Fibroblast of gingiva (primary cell): ENCODE measurements at places on chromosomes 7 and 10.

DNA sequence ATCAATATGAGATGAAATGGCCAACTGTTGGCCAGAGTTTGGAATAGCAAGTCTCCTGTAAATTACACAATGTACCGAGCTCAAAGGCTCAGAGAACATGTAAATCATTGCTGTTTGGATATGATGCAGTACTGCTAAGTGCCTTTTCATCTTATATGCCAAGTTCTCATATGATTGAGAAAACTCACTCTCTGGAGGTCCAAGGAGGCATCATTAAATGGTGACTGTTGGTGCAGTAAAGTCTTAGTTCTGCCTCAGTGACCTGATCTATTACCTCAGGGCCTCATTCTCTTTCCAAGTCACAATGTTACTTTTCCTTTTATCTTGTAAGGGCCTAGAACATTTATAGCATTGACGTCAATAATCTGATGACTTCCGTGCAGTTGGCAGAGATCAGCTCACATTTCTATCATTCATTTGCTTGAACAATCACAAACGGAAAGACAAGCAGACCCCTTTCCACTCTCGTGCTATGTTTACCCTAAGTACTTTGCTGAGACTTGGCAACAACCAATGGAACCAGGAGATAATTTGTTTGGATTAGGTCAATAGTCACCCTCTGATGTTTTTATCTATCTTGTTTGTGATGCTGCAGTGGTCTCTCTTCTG is 32.6 kb upstream of the PDK4 start:
- peak; percentile 91 for DNase-seq

GRCh38 chr7:135537905-135538304 is 19.8 kb upstream of the NUP205 start:
- DNase-seq: no peak

DNA sequence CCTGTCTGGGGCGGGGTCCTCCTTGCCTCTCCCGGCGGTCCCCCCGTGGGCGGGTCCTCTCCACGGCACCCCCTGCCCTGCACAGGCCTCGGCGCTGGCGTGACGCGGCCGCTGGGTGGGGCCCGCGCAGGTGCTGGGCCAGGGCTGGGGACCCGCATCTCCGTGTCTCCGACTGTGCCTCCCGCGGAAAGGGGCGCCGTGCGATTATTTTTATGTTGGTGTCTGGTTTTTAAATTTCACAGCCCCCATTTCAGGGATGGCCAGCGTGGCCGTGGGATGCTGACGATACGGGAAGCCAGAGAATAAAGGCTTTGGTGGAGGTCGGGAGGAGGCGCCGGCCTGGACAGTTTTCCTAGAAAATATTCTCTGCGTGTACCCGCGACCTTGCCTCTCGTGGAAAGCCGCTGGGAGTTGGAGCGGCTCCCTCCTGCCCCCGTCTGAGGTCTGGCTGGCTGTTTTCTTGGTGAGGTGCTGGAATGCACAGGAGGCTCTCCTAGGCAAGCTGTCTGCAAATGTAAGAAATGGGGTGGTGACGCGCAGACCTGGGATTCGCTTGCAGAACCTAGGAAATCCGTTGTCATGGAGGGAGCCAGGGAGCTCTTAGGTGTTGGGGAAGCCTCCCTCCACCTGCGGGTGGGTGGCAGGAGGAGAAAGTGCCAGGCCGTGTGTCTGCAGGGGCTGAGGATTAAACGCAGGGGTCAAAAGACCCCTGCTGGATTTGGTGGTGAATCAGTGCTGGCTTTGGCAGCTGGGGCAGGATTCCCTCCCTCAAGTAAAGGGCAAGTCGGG is 28.7 kb upstream of the JAKMIP3 start:
- no peak for DNase-seq

DNA sequence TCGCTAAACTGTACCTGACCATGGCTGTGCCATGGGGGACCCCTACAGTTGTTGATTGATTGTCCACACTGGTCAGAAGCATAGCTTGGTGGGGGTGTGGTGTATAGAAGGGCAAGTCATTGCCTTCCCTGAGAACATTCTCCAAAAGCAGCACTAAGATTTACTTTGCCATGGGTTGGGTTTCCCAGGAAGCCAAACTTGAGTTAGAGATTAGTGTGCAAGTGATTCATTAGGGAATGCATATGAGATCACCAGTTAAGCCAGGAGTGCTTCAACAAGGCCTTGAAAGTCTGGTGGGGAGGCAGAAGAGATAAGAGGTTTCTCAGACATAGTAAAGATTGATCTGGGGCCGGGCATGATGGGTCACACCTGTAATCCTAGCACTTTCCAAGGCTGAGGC is 21.4 kb upstream of the TPST1 start:
- peak; percentile 40 for DNase-seq

GRCh38 chr7:12389089-12389700 is 14.5 kb downstream of the VWDE start:
- DNase-seq: peak; percentile 50

DNA sequence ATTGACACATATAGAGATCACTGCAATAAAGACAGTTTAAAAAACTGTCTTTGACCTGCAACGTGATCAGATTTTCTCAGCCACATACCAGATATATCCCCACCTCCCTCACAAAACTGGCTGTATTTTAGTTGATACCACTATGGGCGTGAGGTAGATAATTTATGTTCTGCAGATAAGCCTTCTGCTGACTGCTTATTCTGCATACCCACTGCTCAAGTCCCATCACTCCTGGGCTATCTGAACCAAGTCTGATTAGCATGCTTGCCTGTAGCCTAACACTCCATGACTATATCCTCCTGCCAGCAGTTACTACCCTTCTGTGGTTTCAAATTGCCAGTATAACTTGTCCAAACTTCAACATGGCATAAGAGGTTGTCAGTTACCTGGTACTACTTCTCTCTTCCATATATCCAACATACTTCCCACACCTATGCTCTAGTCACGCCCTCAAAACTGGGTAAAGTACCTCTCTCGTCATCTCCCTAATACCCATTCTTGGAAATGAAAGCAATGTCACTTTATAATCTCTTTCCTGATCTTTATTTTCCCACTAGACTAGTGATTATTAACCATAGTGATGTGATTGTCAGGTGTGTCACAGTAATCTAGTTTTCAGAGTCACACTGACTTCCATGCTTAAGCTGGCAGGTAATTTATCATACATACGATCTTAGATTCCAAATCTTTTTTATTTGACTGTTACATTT is 70.7 kb downstream of the MALSU1 start:
- no peak for DNase-seq

DNA sequence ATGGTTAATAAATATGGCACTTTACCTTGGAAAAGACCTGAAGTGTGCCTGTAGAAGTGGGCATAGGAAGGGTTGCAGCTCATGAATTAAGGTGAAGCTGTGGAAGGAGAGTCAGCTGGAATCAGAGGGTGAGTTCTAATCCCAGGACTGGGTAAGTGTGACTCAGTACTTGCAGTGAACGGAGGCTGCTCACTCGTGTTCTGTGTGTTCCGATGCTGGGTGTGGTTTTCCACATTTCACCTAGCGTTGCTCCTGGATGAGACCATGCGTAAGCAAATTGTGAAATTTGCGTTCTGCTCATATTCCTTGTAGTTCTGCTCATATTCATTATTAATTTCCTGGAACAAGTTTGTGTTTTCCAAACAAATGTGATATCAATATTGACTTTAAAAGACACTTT is 22.4 kb upstream of the TMEM236 start:
- DNase-seq: peak; percentile 12

GRCh38 chr7:151993977-151994676 is 31.3 kb upstream of the GALNT11 start:
- DNase-seq: no peak

DNA sequence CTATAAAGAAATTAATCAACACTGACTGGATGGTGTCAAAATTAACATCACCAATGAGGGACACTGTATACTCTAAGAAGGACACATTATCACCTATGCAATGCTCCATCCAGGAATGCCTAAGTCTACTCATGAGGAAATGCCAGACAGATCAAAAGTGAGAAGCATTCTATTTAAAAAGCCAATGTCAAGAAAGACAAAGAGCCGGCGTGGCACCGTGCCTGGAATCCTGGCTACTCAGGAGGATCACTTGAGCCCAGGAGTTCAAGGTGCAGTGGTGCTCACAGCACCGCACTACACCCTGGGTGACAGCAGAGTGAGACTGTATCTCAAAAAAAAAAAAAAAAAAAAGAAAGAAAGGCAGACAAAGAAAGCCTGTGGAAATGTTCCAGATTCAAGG is 45.5 kb upstream of the ANAPC16 start:
- no peak for DNase-seq

DNA sequence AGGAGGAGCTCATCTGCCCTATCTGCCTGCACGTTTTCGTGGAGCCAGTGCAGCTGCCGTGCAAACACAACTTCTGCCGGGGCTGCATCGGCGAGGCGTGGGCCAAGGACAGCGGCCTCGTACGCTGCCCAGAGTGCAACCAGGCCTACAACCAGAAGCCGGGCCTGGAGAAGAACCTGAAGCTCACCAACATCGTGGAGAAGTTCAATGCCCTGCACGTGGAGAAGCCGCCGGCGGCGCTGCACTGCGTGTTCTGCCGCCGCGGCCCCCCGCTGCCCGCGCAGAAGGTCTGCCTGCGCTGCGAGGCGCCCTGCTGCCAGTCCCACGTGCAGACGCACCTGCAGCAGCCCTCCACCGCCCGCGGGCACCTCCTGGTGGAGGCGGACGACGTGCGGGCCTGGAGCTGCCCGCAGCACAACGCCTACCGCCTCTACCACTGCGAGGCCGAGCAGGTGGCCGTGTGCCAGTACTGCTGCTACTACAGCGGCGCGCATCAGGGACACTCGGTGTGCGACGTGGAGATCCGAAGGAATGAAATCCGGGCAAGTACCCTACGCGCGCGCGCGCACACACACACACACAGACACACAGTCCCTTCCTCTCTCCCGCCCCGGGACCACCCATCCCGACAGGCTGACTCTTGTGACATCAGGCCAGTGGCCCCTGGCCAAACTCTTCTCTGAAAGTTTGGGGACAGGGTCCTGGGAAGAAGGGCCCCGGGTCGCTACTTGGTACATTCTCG is 538 bp downstream of the TRIM8 start:
- DNase-seq: peak; percentile 78

GRCh38 chr10:12780634-12781601 is 220.6 kb downstream of the CCDC3 start:
- no peak for DNase-seq

GRCh38 chr10:56586461-56586891 is 225.4 kb upstream of the ZWINT start:
- no peak for DNase-seq

GRCh38 chr7:36601601-36602000 is 122.7 kb downstream of the AOAH start:
- no peak for DNase-seq

DNA sequence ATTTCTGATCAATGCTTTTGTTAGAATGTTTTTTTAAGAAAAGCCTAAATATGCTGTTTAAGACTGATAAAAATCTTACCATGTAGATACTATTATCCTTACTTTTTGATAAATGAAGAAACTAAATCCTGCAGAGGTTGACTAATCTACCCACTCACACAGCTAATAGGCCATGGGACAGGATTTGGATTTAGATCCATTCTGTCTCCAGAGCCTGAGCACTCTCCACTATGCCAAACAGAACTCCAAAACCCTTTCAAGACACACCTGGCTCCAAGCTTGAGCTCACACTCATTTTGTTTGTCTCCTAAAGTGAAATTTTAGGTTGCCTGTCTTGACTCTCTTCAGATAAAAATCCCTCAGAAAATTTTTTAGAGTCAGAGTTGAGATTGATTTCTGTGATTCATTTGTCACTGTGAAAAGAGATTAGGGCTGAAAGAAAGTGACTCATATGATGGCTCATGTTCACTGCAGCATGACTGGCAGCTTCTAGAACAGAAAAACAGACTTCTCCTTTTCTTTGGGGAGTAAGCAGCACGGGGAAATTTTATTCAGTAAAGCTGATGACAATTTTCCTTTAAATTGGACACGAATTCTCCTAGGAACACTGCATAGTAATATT is 132.3 kb upstream of the POT1 start:
- no peak for DNase-seq

DNA sequence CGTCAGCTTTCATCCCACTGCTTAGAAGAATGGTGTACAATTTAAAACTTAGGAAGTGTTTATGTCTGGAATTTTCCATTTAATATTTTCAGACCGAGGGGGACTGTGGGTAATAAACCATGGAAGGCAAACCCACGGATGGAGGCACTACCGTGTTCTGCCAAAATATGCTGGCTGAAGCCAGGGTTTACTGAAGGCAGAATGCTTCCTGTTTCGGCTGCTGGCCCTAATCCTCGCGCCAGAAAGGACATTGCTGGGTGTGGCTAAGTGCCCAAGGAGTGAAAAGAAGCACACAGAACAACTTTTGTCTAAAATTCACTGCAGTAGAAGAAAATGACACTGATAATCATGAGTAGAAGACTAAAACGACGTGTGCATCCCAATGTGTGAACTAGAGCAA is 32.3 kb downstream of the PITRM1 start:
- DNase-seq: peak; percentile 24
